ENCODE measurements at places on chromosomes 7 and 10.

GRCh38 chr7:130425796-130426195 lies 15.0 kb downstream of the CEP41 start:
- no peak for DNase-seq

- no peak for DNase-seq
Observed at GRCh38 chr10:97089209-97089870, 96.4 kb downstream of the SLIT1 start.

DNA sequence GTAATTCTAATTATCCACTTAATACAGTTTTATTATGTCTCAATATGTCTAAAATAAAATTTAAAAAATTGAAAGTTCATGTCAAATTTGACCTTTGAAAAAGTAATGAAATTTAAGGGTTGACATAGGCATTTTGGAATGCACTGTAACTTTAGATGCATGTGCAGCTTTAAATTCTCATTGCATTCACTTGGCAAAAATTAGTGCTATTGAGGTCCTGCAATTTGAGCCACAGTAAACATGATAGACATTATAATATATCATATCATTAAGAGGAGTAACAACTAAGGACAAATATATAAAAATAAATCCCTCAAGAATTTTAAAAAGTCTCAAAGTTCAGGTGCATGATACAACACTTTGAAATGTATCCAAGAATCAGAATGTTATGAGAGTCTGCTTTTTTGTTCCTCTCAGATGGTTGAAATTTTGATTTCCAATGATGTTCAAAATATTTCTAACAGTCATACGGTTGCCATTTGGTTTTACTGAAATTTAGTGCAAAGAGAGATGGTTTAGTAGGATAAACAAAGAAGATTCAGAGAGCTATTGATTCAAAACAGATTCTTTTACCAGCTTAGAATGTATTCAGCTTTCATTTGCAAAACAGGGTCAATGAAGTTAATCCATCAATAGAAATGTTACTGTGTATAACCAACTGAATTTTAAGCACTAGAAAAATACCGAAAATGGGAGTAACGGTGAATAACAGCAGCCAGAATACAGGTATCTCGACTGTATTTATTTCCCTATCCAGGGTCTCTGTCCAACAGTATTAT lies 71.8 kb downstream of the SEMA3A start:
- no peak for DNase-seq

DNA sequence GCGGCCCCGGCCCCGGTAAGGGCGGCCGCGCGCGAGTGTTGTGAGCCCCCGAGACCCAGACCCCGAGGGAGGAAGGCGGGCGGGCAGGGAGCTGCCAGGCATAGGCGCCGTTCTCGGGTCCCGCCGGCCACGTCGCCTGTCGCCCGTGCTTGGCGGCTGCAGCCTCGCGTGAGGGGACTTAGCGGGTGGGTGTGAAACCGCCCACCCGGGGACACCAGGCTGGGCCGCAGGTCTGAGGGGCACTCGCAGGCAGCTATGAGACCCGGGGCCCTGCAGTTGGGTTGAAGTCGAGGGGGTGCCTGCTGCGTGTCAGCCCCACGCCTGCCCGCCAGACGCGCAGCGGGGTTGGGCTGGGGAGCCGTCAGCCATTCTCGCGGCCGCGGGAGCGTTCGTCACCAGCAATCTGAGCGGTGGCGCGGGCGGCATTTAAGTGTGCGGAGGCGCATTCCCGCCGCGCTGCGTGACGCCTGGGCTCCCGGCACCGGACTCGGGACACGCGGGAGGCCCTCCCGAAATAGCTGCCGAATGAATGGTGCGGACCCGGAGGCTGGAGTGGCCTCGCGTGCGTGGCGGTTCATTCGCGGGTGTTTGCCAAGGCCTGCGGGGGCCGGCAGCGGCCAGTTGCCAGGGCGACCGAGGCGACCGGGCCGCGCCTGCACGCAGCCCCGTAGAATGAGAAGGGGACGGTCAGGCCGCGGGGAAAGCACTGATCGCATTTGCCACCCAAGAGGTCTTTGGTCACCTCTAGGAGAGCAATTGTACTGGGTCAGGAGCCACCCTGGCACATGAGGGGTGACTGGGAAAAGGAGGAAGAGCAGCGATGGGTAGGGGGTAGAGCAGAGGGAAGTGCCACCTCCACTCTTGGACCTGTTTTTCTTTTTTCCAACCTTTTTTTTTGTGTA lies 750 bp downstream of the ZNF398 start:
- DNase-seq, result peak; percentile 38

DNA sequence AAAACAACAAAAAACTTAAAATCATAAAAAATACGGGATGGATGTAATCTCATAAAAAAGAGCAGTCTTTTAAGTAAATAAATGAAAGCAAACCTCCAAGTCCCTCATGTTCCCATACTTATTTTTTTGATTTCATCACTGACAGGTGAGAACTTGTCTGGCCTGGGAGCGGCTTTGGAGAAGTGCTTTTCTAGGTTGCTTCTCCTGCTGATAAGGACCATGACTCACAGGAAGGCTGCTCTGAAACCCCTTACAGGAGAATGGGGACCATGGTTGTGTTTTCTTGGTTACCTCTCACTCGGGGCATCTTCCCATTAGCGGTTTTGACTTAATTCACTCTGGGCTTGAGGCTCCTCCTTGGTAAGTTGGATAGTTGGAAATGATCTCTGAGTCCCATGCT lies 237.4 kb downstream of the CAMK1D start:
- DNase-seq, result no peak

DNA sequence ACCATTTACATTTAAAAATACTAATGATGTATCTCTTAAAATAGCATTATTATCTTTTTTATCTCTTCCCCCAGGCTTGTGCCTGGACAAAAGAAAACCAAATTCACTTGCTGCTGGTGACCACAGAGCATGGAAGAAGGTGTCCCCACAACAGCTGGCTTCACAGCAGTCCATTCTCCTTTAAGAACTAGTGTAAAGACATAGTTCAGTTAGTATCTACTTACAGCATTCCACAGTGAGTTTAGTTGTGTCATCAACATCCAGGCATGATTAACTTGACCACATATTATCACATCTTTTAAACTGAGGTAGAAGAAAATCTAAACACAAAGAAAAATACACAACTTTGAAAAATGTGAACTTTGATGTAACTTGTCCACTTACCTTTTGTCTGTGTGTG lies 55.0 kb downstream of the LRRC17 start:
- DNase-seq, result no peak

- no peak for DNase-seq
Observed at GRCh38 chr7:142642316-142642715, 107.0 kb upstream of the PRSS1 start.

DNA sequence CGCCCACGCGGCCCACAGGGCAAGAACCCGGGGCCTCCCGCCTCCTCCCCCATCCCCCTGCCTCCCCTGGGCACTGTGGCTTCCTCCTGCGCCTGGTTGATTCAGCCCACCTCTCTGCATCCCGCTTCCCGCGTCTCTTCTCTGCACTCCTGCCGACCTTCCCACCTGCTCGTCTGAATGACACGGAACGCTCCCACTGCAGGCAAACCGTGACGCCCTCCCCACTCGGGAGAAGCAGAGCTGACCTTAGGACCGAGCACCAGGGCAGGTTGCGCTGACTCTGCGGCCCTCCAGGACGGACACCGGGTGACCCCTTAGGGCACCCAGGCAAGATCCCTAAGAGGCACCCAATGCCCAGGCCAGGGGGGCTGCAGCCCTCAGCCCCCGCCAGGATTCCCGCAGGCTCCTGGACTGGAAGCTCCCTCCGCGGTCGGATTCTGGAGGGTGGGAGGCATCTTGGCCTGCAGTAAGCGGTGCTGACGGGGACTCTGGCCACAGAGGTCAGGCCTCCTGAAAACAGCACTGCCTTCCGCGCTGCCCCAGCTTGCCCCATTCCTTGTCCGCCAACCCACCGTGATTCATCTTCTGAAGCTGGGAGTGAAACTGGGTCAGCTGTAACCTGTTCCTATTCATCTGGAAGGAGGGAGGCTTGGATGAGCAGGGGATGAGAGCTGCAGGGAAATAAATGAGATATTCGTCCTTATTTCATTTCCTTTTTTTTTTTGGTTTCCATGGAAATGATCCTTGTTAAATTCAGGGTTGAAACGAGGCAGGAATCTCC lies 990 bp downstream of the CALML3 start:
- DNase-seq, result no peak

GRCh38 chr7:127793582-127793981 lies 141.6 kb downstream of the SND1 start:
- DNase-seq, result no peak

- no peak for DNase-seq
Observed at GRCh38 chr7:158541346-158542010, 46.1 kb downstream of the PTPRN2 start.

GRCh38 chr7:2554661-2555111 lies 638 bp downstream of the BRAT1 start:
- no peak for DNase-seq

- DNase-seq, result no peak
Observed at GRCh38 chr7:125877246-125877645, 947.6 kb upstream of the POT1 start.

- DNase-seq, result no peak
Observed at GRCh38 chr7:1951159-1951536, 281.1 kb downstream of the ELFN1 start.

DNA sequence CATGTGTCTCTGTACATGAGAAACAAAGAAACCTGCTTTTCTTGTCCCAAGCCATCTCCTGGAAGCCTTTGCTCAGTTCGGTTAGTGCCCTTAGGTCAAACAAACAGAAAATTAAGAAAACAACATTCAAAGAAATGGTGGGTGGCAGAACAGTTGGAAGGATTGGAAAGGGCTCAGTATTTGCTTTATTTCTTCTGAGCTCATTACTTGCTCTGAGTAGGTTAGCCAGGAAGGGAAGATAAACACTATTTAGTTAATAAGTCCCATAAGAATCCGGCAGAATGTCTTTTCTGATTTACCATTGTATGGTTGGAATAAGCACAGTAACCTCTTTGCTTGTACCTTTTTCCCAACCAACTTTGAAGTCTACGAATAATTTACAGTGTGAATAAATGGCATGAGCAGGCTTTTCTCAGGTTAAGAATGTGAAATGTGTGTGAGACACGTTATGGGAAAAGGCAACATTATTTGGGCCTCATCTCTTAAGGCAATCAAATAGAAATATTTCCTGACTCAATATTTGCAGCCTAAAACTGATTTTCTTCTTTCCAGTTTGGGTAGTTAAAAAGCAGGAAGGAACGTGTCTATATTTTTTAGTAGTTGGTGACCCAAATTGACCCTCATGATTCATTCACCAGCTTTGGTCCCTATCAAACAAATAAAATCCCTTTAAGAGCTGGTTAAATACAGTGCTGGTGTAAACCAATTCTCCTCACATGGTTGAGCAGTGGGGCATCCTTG lies 158.5 kb downstream of the DKK1 start:
- no peak for DNase-seq

DNA sequence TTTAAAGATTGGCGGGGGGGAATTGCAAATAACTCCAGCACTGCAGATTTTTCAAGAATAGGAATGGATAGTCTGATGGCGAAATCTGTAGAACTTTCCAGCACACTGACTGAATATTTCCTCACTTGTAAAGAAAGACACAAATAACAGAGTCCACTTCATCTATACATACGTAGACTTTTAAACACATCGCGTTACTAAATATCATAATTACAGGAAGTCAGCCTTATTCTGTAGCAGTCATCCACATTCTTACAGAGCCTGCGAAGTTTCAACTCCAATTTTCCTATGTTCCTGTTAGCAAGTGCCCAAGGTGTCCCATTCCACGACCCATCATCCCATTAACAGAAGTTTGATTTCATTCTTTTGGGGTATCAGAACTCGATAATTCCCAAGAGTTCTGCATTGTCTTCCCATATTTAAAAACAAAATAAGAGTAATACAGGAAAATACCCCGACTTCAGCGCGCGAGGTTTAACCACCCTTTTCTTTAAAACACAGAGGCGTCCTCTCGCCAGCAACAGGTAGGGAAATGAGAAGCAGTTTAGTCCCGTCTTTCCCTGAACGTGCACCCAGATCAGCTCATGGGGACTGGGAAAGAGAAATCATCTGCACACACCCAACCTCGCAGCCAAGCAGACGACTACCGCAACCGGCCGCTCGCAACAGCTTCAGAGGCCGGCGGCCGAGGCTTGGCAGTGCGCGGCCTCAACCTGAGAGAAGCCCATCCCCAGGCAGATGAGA lies 880 bp downstream of the HERC4 start:
- no peak for DNase-seq

DNA sequence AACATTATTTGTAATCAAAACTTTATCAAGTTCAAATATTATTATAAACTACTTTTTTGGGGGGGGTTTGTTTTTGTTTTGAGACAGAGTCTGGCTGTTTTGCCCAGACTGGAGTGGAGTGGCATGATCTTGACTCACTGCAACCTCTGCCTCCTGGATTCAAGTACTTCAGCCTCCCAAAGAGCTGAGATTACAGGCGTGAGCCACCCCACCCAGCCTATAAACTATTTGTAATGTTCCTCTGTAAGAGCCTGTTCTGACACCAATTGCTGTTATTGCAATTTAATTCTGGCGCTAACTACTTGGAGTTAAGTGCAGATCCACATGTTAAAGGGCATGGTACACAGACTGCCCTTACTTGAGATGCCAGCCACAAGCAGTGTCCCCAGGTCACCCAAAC lies 478.1 kb upstream of the NRP1 start:
- DNase-seq, result no peak

DNA sequence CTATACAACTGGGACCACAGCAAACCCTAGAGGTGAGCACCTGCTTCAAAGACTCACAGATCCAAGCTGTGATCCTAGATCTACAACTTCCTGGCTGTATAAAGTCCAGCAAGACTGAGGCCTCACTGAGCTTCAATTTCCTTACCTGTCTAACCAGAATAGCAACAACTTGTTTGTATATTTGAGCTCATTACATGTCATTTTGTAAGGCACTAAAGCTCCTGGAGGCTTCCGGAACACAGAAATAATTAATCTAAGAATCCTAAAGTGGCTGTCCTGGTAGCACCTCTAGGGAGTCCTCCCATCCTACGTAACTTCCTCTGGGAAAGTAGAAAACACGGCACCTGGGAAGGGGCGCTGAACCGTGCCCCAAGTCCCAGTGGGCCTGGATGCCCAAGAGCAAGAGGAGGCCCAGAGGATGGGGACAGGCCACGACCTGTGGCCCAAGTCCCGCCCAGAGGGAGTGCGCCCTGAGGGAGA lies 39.4 kb downstream of the HK1 start:
- no peak for DNase-seq

- DNase-seq, result no peak
Observed at GRCh38 chr7:105618016-105618296, 36.7 kb upstream of the EFCAB10 start.

GRCh38 chr10:30639946-30640786 lies 10.6 kb upstream of the LYZL2 start:
- no peak for DNase-seq

DNA sequence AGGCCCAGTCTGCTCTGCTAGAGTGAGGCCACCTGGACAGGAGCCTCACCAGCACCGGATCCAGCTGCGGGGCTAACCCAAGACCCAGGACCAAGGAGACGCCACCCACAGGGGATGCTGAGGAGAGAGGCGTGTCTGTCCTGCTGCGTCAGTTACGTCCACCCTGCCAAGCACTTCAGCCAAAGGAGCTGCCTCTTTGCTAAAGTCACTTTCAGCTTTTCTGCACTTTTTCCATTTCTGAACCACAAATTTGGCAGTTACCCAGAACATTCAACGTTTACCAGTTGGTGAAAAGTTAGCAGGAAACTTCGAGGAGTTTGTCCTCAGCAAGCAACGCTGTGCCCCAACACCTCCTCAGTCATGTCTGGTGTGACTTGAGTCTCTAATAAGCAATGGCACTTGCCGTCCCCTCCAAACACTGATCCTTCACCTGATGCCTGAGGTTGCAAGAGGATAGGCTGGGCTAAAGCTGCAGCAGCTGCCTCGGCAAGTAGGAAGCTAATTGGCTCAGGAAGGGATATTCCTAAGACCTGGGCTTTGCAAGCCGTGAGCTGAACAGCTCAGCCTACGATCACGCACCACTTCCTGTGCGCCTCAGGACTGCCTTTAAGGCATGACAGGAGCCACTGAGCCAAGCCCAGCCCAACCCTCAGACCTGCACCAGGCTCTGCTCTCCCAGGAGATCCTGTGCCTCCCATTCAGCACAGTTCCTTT lies 40.1 kb downstream of the KCNH2 start:
- DNase-seq, result no peak
